ENCODE measurements at places on chromosomes 3 and 15.
A peak's percentile ranks its signal among the peaks of the same experiment; 100 is the strongest.

DNA sequence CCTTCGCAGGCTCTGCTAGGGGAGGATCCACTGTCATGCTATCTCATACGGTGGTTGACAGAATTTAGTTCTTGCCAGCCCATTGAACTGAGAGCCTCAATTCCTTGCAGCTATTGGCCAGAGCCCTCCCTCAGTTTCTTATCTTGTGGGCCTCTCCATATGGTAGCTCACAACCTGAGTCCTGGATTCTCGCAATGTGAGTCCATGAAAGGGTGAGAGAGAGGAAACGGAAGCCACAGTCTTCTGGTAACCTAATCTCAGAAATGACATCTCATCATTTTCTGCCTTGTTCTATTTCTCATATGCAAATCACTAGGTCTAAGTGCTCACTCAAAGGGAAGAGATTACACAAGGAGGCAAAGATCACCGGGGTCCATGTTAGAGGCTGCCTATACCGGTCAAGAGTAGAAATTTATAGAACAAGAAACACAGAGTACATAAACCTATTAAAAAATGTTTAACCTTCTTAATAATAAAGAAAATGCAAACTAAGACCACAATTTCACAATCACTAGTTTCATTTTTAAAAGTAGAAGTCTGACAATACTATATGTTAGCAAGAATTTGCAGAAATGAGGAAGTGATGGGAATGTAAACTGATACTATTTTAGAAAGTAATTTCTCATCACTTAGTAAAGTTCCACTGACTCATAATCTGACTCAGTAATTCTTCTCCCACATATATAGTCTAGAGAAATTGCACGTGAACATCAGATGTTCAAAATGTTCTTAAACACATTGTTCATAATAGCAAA is 378.4 kb upstream of the AGTR1 start:
- no peak for DNase-seq

DNA sequence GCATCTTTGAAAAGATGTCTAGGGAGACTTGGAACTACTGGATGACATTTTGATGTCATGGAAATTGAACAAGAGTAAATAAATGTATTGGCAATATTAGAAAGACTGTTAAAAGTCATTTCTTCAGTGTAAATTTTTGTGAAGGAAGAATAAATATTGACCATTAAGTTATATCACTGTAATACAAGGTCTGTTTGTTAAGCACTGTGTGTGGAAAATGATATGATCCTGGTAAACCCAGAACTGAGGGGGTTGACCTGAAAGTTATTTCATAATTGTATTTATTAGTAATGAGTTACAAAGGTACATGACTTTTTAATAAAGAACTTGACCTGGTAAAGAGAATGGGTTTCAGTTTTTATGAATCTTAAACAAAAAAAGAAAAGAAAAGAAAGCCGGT is 106.6 kb downstream of the B3GALNT1 start:
- DNase-seq: no peak

GRCh38 chr3:197520311-197521276 is 35.2 kb downstream of the BDH1 start:
- no peak for DNase-seq

- no peak for DNase-seq
These were observed 66.9 kb downstream of the PRICKLE2 start for GRCh38 chr3:64158334-64158733.

- DNase-seq: no peak
These were observed 1.9 kb upstream of the GPD1L start for GRCh38 chr3:32104492-32104891.

- peak; percentile 14 for DNase-seq
These were observed 60.3 kb downstream of the HEG1 start for GRCh38 chr3:124995460-124995994.

All from amygdala (tissue), 56 donors.